ENCODE measurements at places on chromosomes 3 and 15.

GRCh38 chr3:53169832-53170324 lies 8.9 kb downstream of the PRKCD start:
- DNase-seq: no peak

GRCh38 chr3:81602781-81603180 lies 158.7 kb downstream of the GBE1 start:
- DNase-seq: no peak

DNA sequence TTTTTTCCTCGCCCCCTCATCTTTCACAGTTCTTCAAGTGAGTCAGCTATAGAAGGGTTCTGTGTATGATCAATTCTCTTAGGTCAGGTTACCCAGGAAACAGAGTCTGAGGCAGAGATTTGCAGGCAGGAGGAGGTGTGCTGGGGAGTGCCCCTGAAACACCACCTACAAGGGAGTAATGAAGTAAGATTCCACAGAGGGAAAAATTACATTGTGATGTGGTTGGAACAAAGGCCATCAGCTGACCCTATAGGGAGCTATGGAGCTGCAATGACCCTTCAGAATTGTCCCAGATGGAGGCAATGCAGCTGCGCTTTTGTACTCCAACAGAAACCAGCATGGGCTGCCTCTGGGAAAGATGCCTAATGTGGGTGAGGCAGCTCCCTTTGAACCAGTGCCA lies 142.2 kb upstream of the CNTN3 start:
- DNase-seq: no peak

- DNase-seq: no peak
Observed at GRCh38 chr3:37534940-37535339, 326.7 kb upstream of the CTDSPL start.

- DNase-seq: no peak
Observed at GRCh38 chr3:155064920-155065319, 15.2 kb upstream of the MME start.

DNA sequence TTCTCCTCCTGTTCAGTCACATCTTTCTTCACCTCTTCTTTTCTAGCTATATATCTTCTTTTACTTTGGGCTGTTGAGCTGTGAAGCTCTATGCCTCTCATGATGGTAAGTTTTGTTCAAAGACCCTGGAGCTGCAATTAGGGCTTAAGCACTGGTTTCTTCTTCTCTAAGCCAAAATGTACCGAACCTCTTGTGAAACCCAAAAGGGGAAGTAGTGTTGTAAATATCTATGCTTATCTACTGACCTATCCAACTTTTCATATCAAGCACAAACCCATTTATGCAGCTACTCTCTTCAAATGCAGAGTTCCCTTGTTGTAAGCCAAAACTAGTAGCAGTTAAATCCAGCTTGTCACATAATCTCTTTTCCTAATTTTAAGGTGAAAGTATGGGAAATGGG lies 123.6 kb upstream of the CD96 start:
- DNase-seq: no peak

DNA sequence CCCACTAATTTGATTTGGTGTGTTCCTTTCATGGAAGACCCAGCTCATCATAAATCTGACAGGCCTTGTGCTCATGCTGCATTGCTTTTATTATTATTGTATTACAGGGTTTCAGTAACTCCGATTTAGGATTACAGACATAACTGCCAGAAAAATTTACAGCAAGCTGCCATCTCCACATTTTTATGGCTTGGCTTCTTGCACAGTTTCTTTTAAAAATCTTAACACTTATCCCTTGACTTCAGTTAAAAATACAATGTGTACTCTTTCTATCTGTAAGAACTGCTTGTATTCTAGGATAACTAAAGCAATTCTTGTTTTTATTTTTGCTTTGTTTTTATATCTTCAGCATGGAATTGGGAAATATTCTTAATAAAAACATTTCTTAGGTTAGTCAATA lies 612.2 kb downstream of the DIPK2A start:
- no peak for DNase-seq

DNA sequence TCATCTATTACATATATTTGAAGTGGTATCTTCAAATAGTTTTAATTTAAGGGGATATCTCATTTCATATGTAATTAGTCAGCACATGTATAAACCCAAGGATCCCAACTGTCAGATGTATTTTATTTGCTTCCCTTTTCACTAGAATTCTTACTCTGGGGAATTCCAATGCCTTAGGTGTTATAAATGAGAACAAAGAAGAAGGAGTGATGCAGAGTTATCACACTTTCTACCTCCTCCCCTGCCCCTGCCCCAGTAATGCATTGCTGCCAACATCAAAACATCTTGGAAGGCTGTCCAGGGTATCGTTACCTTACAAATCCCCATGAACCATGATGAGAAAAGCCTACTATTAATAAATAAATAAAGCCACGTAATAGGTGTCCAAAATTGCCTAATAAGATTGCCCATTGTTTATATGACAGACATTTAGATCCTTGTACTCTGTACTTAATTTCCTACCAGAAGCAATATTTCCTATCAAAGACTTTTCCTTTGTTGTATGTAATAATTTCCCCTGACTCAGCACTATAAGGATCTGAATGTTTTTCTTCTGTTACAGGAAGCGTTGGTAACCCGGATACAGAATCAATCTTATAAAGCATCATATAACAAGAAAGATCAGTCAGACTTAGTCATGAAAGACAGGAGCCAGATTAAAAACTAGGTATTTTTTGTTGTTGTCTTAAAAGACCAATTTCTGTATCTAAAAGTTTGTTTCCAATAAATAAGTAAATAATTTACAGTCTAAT lies 38.8 kb downstream of the CBLB start:
- no peak for DNase-seq
